ENCODE measurements at places on chromosomes 5 and 9. TPM values are rescaled to one million over a fixed set of nuclear protein-coding genes. Genes with fewer than 3 reads are reported as not detected.
A peak's percentile ranks its signal among the peaks of the same experiment; 100 is the strongest.

DNA sequence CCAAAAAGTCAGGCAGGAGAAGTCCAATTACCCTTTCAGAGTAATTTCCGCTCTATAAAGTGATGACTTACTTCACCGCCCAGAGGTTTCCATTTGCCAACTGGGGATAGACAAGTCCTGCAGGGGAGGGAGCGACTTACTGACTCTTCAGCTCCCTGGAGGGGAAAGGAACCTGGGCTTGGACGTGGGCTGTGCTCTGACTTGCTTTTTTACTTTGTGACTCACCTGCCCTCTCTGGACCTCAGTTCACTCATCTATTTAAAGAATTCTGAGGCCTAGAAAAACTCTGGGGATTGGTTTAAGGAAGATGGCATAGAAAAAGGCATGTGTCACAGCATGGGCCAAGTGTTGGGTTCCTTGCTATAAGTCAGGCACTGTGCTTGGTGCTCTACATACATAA is 180.4 kb upstream of the TRIM32 start:
- DNase-seq: no peak

GRCh38 chr5:55903121-55903701 is 52.1 kb downstream of the IL31RA start:
- no peak for DNase-seq

DNA sequence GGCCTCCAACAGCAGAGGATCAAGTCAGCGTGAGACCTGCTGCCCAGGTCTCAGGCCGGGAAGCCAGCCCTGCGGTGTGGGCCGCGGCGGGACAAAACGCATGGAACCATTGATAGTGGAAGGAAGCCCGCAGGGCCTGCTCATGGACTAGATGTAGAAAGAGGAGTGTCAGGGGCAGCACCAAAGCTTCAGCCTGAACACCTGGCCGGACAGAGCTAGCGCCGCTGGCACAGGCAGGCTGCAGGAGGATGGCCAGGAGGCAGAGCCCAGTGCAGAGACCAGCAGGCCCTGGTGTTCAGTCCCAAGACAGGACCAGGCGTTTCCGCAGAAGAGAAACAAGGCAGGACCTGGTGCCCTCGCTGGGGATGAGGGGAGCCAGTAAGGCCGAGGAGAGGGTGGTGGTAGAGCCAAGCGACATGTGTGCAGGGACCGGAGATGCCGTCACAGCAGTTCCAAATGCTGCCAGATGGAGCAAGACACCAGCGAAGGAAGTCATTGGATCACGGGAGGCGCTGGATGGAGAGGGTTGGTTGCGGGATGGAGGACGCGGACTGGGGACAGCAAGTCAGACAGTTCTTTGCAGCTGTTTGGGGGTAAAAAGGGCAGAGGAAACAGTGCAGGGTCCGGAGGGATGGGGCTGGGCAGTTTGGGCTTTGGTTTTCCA is 42.1 kb upstream of the OLFM1 start:
- no peak for DNase-seq

The MEGF10 gene
- total RNA-seq: 193 TPM

GRCh38 chr5:18393565-18394442 is 759.5 kb downstream of the TAF11L14 start:
- DNase-seq: peak; percentile 20

- DNase-seq: no peak
Measured at GRCh38 chr5:156363861-156364260, 36.9 kb downstream of the SGCD start.

DNA sequence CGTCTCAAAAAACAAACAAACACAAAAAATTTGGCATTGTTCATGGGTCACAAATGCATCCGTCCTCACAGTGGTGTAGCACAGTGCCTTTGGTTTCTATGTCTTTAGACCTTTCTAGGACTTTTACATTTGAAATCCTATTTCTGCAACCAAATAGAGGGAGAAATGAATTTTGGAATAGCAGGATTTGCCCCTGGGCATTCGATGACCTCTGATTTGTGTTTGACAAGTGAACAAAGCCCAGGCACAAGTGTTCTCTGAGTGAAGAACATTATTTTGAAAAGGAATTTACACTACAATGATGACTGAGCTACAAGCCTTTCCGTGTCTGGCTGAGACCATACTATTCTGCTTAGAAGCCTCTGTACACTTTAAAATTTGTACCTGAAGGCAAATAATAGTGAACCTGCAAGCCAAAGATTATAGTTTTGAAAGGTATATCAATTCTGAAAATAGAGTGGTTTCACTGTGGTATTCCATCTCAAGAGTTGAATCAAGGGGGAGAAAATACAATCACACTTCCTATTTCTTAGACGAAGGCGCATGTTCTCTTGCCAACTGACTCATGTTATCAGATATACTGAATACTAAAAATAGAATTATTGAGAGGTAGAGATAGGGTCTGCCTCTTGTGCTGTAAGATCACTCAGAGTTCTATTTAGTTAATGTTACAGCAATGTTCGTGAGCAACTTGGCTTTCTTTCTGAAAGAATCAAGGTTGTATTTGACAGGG is 297.6 kb downstream of the KDM4C start:
- DNase-seq: no peak

GRCh38 chr5:14281746-14282181 is 138.6 kb downstream of the TRIO start:
- no peak for DNase-seq

The LCN1 gene
- not detected for total RNA-seq

The AMBP gene
- 0.36 TPM for total RNA-seq

DNA sequence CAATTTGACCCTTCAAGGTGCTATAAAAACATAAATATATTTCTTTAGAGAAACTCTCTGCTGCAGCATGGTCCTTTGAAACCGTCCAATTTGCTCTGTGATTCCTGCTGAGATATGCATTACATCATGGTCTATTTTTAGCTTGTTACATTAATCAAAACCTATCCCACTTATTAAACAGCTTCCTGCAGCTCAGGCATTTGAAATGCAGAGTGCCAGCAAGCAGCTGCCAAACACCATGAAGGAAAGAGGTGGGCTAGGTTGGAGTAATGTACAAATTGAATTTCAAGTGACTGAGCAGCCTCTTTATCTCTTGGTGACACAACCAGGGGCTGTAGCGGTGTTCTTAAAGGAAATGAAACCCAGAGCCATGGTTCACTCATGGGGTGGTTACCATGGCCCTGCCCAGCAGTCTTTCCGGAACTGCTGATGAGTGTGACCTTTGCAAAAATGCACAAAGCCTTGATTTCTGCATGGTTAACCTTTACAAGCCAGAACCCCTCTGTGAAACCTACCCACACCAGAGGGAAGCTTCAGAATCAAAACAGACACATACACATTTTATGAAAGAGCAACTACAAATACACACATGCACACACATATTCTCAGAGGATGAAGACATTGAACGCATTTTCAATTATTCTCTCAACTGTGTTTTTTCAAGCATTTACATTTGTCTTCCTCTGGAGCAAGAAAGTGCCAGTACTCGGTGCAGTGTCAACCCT is 155.8 kb upstream of the ZNF608 start:
- DNase-seq: peak; percentile 74

The RHOBTB3 gene
- total RNA-seq: 223 TPM

- DNase-seq: no peak
Measured at GRCh38 chr5:137700282-137700680, 35.6 kb downstream of the KLHL3 start.

GRCh38 chr5:132445930-132446329 is 44.6 kb downstream of the IRF1 start:
- DNase-seq: no peak

GRCh38 chr5:170145462-170145861 is 39.8 kb downstream of the FOXI1 start:
- no peak for DNase-seq

DNA sequence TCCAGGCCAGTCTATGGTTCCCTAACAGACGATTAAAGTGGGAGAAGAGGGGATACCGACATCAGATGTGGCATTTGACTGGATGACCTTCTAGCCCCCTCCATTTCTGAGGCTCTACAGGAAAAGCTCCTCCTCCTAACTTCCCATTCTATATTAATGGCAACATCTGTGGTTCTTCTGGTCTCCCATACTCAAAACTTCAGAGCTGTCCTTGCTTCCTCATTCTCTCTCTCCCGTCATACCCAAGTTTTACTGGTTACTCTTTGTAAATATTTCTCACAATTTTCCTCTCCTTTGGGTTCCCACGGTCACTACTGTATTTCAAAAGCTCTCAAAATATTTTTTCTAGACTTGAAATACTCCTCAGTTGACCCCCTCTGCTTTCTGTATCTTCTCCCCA is 36.0 kb upstream of the IL7R start:
- no peak for DNase-seq

GRCh38 chr5:181170996-181171395 is 23.6 kb downstream of the OR2V2 start:
- no peak for DNase-seq

The SLC28A3 gene
- 0.08 TPM for total RNA-seq

GRCh38 chr5:42392917-42393316 is 30.3 kb upstream of the GHR start:
- no peak for DNase-seq

- no peak for DNase-seq
Measured at GRCh38 chr5:80225934-80226326, 29.9 kb downstream of the SERINC5 start.

The MRPL22 gene
- total RNA-seq: 11.4 TPM

DNA sequence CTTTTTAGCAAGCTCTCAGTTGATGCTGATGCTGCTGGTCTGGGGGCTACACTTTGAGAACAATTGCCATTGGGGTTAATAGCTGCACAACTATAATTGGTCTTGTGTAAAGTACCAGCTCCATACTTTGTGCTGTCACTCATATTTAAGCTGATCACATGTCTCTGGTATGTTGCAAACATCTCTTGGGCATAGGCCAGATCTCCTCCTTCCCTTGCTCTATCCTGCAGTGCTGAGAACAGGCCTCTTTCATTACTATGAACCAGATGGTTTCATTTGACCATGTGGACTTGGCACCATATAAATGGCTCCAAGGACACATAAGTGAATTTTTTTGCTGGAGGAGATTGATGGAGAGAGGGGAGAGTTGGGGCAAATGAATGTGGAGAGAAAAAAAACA is 48.4 kb downstream of the DMRT2 start:
- DNase-seq: no peak

DNA sequence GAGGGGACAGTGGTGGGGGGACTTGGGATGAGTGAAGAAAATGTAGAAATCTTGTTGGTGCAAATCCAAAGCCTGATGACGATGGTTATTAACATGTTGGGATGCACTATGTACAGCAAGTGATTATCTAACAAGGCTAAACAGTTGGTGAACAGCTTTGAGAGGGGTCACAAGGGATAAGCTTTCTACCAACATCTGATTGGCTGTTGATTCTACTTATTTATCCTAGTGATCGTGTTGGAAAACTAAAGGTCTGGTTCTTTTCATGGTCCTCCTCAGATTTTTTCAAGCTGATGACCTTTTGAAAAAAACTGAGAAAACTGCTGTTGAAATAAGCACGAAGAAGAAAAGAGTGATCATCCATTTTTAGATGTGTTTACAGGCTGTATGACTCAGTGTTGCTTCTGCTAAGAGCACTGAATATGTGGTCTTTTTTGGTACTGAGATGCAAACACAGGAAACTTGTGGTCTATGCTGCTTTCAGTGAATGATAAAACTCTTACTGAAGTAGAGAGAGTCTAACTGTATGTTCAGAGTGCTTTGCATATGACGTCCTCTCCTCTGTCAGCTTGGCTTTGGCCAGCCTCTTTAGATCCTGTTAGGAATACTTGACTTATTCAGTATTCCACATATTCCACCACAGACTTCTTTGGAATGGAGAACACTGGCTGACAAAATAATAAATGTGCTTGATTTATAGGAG is 174.8 kb downstream of the SLF1 start:
- peak; percentile 38 for DNase-seq

The ZSWIM6 gene
- 8.7 TPM for total RNA-seq

The LMX1B gene
- not detected for total RNA-seq

DNA sequence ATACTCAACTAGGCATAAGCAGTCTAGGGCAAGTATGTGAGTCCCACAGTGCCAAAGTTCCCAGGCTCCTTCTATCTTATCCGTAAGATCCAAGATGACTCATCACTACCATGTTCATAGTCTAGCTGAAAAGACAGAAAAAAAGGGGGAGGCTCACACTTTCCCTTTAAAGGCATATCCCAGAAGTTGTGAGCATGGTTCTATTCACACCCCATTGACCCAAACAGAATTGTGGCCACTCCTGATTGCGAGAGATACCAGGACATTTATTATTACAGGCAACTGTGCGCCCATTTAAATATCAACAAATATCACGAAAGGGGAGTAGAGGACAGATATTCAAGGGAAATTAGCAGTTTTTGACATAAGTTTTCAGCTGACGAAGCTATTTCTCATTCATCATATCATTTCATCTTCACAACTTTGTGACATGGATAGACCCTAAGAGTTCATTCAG is 8.1 kb upstream of the PFDN1 start:
- DNase-seq: peak; percentile 59

- DNase-seq: no peak
Measured at GRCh38 chr5:131953969-131954368, 8.5 kb upstream of the MEIKIN start.

DNA sequence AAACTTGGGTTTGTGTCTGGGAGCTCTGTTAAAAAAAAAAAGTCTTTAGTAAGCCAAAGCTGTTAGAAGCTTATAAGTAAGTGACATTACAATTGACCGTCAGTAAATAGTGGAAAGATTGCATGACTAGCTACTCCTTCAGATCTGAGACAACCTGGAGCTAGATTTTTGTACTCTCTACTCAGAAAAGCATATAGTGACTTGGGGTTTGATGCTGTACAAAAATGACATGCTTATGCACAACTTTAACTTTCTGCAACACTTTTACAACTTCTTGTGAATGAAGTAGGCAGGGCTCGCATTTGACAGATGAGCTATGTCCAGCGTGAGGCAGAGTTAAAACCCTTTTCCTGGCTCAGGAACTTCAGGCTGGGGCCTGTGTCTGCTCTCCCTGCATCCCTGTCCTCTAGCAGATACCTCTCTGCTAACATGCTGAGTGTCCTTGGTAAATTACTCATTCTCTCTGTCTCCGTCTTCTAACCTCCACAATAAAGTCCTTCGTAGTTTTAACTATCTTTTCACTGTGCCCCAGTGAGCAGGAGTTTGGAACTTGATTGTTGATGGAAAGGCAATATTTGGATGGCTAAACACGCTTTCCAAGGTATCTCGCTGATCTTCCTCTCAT is 471 bp upstream of the GHR start:
- no peak for DNase-seq

The IL9 gene
- not detected for total RNA-seq

DNA sequence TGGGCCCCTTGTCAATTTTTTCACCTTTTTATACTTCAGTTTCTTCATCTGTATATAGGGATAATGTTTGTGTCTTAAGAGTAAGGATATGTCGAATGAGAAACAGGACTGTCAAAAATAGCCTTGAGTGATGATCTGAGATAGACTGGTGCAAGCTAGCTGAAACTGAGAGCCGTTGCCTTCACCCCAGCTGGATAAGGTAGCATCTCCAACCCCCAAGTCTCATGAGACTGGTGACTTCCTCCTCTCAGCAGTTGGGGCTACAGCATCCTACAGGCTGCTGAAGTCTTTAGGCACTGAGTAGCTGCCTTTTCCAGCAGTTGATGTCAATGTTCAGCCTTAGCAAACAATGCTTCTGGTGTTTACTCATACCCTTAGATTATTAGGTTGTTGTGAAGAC is 330.2 kb downstream of the OSTF1 start:
- DNase-seq: no peak

The SHLD3 gene
- total RNA-seq: 2.5 TPM

The CDX1 gene
- total RNA-seq: not detected

Measured in myocyte (in vitro differentiated cells).